Cardiac ventricle fibroblast (primary cell): ENCODE measurements at places on chromosomes 11 and 22. TPM values are rescaled to one million over a fixed set of nuclear protein-coding genes. Genes with fewer than 3 reads are reported as not detected.

The MS4A6A gene
- not detected in 2 replicates for total RNA-seq

The RFPL1 gene
- not detected in 2 replicates for total RNA-seq

The CDC42BPG gene
- total RNA-seq: 0.05 and 0.06 TPM in 2 replicates

The NAALAD2 gene
- 1.8 and 1.9 TPM in 2 replicates for total RNA-seq

The PHLDB1 gene
- total RNA-seq: 108 and 144 TPM in 2 replicates

The F2 gene
- total RNA-seq: not detected in 2 replicates

The SLC35C1 gene
- total RNA-seq: 21.5 and 23.1 TPM in 2 replicates

The KDM4D gene
- total RNA-seq: 0.25 and 0.64 TPM in 2 replicates

The TRIM48 gene
- total RNA-seq: not detected in 2 replicates

The NDUFA6 gene
- 54.1 and 66.8 TPM in 2 replicates for total RNA-seq

The PDGFD gene
- total RNA-seq: 65.8 and 73.8 TPM in 2 replicates

The OR5I1 gene
- total RNA-seq: not detected in 2 replicates

The RAB38 gene
- 0.56 and 0.93 TPM in 2 replicates for total RNA-seq

The BARX2 gene
- not detected in 2 replicates for total RNA-seq

The VPREB3 gene
- total RNA-seq: not detected in 2 replicates

The NOL12 gene
- total RNA-seq: 12.9 and 28.6 TPM in 2 replicates

The OVOL1 gene
- total RNA-seq: not detected in 2 replicates

The SLC37A2 gene
- total RNA-seq: not detected in 2 replicates

The KRTAP5-8 gene
- total RNA-seq: not detected in 2 replicates

The RBM7 gene
- 12.9 and 27.7 TPM in 2 replicates for total RNA-seq

The ATG16L2 gene
- 3.4 and 3.6 TPM in 2 replicates for total RNA-seq
